ENCODE measurements at places on chromosomes 1 and 21.

GRCh38 chr1:64186898-64187280, 16.5 kb upstream of the UBE2U start:
- no peak for DNase-seq

DNA sequence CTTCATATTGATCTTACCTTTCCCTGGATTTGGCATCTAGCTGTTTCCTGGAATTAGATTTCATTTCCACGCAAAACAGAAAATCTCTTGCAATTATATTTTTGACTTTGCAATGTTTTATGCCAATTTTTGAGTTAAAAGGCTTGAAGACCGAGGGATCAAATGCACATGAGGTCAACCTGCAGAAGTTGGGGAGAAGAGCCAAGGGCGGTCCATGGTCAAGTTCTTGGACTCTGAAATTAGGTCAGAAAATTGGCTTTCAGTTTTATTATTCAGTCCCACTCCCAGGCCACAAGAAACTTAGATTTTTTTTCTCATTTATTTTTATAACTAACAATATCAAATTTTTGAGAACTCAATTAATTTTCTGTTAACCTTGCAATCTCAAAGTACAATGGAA, 499.1 kb upstream of the USP24 start:
- no peak for DNase-seq

DNA sequence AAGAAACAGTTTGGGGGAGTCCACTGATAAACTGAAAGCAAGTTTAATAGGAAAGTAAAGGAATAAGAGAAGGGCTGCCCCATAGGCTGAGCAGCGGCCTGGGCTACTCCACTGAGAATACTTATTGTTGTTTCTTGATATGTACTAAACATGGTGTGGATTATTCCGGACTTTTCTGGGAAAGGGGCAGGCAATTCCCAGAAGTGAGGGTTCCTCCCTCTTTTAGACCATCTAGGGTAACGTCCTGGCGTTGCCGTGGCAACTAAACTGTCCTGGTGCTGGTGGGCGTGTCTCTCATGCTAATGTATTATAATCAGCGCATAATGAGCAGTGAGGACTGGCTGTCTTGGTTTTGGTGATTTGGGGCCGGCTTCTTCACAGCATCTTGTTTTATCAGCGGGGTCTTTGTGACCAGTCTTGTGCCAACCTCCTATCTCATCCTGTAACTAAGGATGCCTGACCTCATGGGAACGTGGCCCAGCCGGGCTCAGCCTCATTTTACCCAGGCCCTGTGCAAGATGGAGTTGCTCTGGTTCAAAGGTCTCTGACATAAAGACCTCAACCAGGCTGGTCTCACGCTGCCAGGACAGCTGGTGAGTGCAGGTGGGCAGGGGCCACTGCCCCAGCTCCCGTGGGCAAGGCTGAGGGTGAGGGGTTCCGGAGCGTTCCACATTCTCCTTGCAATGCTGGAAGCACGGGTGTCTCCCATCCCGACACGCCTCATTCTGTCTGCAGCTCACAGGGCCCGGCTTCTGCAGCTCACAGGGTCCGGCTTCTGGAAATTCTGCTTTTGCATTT, 19.6 kb upstream of the C1orf159 start:
- no peak for DNase-seq

GRCh38 chr1:150720098-150720497, 597 bp downstream of the HORMAD1 start:
- no peak for DNase-seq

- no peak for DNase-seq
Observed at GRCh38 chr1:115041654-115042053, 12.0 kb downstream of the TSHB start.

DNA sequence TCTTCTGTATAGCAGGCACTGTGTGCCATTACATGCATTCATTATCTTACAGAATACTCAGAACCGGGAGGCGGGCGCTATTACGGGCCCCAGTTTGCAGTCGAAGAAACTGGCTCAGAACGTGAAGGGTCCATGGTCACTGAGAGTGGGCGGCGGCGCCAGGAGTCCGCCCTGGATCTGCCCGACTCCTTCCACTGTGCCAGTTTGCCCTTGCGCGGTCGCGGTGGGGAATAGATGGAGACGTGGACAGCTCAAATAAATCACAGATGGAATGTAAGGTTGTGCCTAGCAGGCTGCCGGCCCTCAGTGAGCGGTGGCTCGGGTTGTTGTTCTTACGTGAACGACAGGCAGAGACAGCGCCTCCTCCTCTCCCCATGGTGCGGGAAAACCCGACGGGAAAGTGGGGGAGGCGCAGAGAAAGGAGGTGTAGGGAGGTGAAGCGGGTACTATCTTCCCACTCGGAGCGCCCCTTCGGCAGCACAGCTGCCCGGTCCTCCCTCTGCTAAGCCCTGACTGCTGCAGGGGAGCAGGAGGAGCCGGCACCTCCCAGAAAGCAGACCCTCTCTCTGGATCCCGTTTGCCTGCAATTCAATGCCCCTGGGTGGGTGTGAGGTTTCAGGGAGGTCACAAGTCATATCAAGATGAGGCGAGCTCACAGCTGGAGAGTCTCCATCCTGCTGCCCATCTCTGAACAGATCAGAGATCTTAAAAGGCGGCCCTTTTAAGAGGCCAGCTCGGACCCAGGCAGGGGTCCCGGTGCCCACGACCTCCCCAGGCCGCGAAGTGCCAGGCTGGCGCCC, 1.1 kb downstream of the COL9A2 start:
- peak; percentile 71 for DNase-seq

- DNase-seq = no peak
Observed at GRCh38 chr1:173020138-173020750, 30.5 kb downstream of the TNFSF18 start.

DNA sequence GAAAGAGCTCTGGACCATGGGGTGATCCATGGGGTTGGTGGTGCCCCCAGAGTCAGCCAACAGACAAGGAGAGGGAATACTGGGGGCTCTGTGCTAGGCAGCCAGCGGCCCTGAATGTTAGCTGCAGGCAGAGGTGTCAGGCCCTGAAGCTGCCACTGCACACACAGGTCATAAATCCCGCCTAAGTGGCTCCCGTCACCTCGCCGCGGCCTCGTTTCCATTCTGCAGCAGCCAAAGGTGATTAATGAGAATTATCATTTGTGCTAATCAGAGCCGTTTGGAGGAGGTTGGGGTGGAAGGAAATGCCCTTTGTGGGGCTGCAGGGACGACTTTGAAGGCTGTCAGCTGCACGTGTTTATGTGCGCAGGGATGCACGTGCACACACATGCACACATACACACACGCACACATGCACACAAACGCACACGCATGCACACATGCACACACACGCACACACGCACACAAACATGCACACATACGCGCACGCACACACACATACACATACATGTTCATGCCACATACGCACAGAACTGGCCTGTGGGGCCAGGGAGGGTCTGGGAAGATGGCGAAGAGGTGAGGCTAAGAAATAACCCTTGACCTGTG, 88.8 kb upstream of the ARHGEF16 start:
- DNase-seq = no peak

- peak; percentile 77 for DNase-seq
Observed at GRCh38 chr21:26280775-26281174, 110.2 kb upstream of the APP start.

- no peak for DNase-seq
Observed at GRCh38 chr1:31812158-31812829, 3.5 kb downstream of the SPOCD1 start.

DNA sequence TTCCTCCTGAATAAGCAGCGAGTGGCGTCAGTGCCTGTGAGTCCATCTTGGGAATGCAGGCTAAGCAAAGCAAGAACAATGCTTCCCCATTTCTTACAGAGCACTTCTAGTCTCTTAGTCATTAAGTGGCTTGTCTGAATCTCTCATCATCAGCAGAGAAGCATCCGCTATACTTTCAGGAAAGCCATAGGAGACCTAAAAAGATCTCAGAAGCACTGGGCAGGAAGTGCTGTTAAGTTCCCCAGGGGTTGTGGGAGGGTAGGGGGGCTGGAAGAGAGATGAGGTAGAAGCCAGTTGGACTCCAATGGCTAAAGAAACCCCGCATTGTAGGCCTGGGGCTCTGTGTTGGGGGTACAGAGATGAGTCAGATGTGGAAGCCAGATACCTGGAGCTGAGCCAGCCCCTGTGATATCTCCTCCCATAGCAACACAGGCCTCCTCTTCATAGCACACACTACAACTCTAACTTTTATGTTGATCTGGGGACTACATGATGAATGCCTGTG, 44.9 kb downstream of the SYT6 start:
- DNase-seq = peak; percentile 33

- DNase-seq = no peak
Observed at GRCh38 chr1:44790968-44791801, 3.2 kb upstream of the BEST4 start.

DNA sequence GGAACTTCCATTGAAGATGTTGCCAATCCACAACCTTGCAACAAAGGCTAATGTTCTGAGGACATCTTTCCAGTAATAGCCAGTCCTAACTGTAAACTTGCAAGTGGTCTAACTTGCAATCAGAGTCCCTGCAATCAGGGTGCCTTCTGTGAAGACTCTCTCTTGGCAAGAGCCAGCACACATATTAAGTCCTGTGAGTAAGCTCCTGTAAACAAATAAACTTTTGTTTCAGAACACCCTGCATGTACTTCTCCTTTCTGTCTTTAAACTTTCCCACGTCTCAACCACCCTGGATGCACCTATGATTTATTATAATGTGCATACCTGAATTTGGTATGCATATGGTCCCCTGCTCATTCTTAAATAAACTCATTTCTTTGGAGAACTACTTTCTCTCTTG, 9.1 kb downstream of the GBP7 start:
- no peak for DNase-seq

- DNase-seq = no peak
Observed at GRCh38 chr1:226408285-226409184, 642 bp upstream of the PARP1 start.

DNA sequence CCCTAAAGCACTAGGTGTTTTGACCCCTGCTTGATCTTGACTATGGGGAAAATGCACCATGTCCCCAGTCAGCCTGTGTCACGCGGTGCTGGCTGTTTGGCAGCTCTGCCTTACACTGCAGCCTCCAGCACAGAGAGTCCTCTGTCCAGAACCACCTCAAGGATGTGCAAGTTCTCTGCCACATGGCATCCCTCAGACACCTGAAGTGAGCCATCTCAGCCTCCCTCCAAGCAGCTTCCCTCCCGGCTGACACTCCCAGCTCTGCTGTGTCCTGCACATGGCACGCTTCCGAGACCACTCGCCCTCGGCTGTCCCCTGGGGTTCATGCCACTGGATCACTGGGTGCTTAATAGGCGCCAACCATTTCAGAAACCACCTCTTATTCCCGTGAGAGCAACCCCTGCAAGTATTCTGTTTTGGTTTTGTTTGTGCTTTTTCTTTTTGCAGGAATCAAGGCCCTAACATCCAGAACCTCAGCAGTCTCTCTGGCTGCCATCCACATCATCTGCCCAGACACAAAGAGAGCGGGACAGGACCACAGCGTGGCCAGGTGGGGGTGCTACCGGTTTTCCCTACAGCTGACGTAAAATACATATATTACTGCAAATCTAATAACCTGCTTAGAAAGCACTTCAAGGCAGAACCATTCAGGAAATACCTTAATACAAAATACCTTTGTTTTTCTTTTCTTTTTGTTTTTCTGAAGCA, 45.7 kb downstream of the CAPZB start:
- DNase-seq = peak; percentile 82

- DNase-seq = no peak
Observed at GRCh38 chr1:235369802-235370201, 2.6 kb downstream of the TBCE start.

DNA sequence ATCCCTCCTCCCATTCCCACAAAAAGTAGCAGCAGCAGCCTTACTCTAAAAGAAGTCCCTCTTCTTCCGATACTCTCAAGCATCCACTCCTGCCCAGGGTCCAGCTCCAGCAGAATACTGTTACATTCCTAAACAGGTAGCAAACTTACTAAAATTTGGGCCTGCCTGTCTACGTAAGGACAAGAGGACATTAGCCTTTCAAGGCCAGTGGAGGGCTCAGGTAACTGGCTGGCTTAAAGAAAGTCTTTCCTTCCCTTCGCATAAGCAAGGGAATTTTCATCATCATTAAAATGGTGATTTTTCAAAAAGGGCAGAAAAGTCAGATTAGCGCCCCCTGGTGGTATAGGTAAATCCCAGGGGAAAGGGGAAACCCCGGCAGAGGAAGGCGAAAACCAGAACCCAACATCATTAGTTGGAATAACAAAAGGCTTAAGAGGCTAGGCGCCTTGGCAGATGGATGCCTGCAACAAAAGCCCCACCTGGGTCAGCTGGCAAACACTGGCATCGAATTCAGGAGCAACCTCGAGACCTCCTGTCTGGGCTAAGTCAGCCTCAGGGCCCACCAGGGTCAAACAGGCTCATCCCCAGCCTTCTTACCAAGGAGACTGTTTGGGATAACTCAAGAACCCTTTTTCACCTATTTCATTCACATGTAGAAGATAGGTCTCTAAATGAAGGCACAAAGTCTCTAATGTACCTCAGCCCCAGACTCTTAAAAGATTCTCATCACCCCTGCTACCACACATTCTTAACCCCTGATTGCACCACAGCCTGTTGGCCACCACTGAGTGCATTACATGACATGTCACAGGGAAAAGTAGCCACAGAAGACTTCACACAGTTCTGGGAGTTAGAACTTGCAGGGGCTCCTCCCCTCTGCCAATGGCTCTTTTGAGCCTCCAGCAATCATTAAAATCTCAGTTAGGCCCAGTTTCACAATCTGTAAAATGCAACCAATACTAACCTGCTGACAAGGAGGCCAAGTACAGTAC, 36.7 kb downstream of the ERI3 start:
- peak; percentile 72 for DNase-seq

DNA sequence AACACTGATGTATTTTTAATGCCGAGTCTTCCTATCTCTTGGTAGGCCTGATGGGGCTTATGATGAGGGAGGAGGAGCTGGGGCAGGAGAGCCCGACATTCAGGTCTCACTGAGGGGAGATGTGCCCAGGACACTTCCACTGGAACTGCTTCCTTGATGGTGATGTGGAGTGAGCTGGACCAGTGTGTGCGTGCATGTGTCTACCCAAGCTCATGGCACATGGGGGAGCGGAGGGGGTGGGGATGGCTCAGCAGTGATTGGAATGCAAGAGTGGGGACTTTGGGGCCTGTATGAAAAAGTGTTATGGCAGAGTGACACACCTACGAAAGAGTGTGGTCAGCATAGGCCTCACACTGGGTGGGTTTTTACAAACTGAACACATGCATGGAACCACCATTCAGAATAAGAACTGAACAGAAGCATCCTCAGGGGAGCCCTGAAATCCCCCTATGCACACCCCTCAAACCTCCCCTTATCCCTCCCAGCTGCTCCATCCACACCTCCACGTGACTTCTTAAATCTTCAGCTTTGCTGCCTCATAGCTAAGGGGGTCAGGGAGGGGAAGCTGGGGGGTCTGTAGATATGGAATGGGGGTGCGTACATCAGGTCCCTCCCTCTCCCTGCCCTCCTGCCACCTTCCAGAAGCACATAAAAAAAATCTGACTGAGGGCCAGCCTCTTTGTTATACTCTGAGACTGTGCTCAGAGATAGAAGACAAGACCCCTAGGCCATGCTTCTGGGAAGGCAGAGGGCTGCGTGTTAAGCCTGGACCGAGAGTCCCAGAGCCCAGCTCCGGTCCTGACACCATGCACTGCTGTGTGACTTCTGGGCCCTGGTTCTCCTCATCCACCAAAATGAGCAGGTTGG, 11.6 kb downstream of the IL6R start:
- DNase-seq = no peak

- DNase-seq = no peak
Observed at GRCh38 chr1:39819091-39819812, 30.6 kb upstream of the BMP8B start.

All from SK-N-SH (cell line).